ENCODE measurements at places on chromosomes 7 and 10.
A peak's percentile ranks its signal among the peaks of the same experiment; 100 is the strongest.

DNA sequence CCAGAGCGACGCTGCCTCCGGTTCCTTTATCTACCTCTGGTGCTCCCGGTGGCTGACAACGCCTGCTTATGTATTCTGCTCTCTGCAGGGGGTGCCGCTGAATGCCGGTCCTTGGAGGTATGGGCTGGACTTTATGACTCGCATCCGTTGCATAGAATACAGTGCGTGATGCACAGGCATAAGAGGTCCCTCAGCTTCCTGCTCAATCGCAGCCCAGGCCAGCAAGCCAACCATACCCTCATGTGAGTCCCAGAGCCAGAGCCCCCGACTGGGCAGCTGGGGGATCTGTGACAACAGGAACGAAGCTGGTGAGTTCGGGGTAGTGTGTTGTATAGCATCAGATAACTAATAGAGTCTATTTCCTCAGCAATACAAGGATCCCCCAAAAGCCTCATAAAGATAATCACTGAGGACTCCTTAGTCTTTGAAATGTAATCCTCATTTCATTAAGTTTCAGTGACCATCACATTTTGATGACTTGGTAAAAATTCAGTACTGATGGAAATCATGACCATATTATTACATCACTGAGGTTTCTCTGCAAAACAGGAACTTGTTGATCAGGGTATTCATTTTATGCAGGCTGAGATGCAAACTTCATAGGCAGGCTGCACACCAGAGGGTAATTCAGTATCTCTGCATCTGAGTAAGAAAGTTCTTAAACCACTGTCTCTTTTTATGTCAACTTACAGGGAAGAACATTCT is 607.8 kb downstream of the PTPRN2 start:
- DNase-seq, result no peak
- no peaks in the 10 kb centered on the region for H3K36me3 ChIP-seq
- H3K4me1 ChIP-seq, result no peaks in the 10 kb centered on the region
- H3K27me3 ChIP-seq, result no peaks in the 10 kb centered on the region

DNA sequence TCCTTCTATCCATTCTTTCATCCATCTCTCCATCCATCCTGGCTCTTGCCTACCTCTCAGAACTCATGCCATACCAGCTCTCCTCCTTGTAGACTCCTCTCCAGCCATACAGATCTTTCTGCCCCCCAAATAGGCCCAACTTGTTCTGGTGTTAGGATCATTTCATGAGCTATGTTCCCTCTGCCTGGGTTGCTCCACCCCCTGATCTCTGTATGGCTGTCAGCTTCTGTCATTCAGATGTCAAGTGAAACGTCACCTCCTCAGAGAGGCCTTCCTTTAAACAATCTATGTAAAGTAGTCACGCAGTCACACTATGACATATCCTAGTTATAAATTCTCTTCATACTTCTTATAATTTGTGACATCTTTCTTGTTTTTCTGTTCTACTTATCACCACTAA is 42.3 kb upstream of the PNLIPRP3 start:
- no peak overlapping the region for H3K4me3 ChIP-seq
- H3K27me3 ChIP-seq, result no peaks in the 10 kb centered on the region
- no peak overlapping the region for H3K27ac ChIP-seq
- no peak for DNase-seq
- H3K4me1 ChIP-seq, result no peaks in the 10 kb centered on the region

DNA sequence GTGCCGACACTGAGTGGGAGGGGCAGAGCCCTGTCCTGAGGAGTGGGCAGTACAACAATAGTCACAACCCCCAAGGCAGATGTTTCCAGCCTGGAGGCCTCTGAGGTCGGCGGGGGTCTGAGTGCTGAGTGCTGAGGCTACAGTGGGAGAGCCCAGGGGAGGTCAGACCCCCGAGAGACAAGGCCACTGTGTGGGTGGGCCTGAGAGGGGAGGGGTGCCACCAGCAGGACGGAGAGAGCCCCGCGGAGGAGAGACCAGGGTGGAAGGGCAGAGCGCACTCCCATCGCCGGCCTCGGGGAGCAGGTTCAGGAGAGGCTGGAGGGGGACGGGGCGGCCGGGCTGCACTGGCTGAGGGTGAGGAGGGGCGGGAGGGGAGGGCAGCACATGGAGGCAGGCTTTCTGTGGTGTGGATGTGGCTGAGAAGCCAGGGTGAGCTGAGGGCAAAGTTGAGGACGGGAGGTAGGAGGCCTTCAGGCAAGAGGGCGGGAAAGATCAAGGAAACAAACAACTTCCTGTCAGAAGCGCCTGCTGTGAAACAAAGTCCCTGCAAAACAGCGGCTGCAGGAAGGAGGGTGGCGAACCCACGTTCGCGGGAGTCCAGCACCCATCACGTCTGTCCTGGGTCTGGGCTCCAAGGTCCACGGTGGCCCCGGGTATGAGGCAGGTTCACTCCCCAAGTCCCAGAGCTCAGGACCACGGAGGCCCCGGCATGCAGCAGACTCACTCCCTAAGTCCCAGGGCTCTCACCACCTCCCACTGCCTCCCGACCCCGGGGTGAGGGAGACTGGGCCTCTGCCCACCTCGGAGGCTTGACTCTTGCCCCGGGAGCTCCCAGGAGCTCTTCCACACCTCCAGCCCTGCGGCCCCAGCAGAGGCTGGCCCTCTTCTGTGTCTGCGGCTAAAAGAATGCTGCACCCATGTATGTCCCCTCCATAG is 76.8 kb upstream of the NKX6-2 start:
- H3K36me3 ChIP-seq, result no peaks in the 10 kb centered on the region
- no peak overlapping the region for H3K4me3 ChIP-seq
- no peak for DNase-seq
- H3K27me3 ChIP-seq, result peaks cover 69% of the 10 kb centered on the region

- no peaks in the 10 kb centered on the region for H3K36me3 ChIP-seq
- H3K4me3 ChIP-seq, result no peak overlapping the region
- H3K4me1 ChIP-seq, result no peaks in the 10 kb centered on the region
Observed at GRCh38 chr10:20288060-20288459, 471.8 kb downstream of the PLXDC2 start.

GRCh38 chr7:112104120-112104519 is 102.1 kb downstream of the DOCK4 start:
- no peaks in the 10 kb centered on the region for H3K36me3 ChIP-seq
- no peaks in the 10 kb centered on the region for H3K27me3 ChIP-seq
- peaks cover 13% of the 10 kb centered on the region for H3K4me1 ChIP-seq

- H3K27me3 ChIP-seq, result no peaks in the 10 kb centered on the region
- no peak overlapping the region for H3K4me3 ChIP-seq
Observed at GRCh38 chr10:72712136-72712535, 20.2 kb downstream of the MCU start.

DNA sequence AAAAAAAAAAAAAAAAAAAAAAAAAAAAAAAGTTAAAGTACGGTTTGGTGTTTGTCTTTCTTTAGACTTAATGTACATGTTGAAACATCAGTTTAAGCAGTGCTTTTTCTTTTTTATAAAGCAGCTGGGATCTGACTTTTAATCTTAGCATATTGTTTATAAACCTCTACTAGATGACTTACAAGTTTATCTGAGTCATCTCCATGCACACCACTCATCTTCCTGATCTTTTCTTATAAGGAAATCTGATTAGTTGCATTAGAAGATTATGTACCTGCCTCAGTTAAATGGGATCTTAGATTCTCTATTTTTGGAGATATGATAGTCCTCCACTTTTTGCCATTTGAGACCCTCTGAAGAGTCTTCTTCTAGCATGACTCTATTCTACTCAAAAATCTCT is 391.9 kb upstream of the LRGUK start:
- no peak overlapping the region for H3K27ac ChIP-seq
- no peaks in the 10 kb centered on the region for H3K36me3 ChIP-seq
- H3K27me3 ChIP-seq, result no peaks in the 10 kb centered on the region
- H3K4me3 ChIP-seq, result no peak overlapping the region
- DNase-seq, result no peak
- no peaks in the 10 kb centered on the region for H3K4me1 ChIP-seq

GRCh38 chr10:123570051-123570897 is 95.9 kb upstream of the GPR26 start:
- no peaks in the 10 kb centered on the region for H3K4me1 ChIP-seq
- no peaks in the 10 kb centered on the region for H3K36me3 ChIP-seq
- H3K27ac ChIP-seq, result no peak overlapping the region
- no peak overlapping the region for H3K4me3 ChIP-seq

GRCh38 chr7:106282852-106283251 is 1.9 kb downstream of the NAMPT start:
- no peak for DNase-seq
- peak overlapping the region; percentile 94 for H3K27ac ChIP-seq
- no peaks in the 10 kb centered on the region for H3K27me3 ChIP-seq
- H3K36me3 ChIP-seq, result no peaks in the 10 kb centered on the region

GRCh38 chr7:92836489-92836999 is at the start of gene CDK6:
Gene CDK6, minus strand, starts transcription at chr7:92836573. Its CDS starts 3,250 bp downstream, at chr7:92833323.
- H3K4me1 ChIP-seq, result peaks cover 35% of the 10 kb centered on the region
- H3K27ac ChIP-seq, result peak within 1 kb of the TSS; percentile 86
- H3K27me3 ChIP-seq, result no peaks in the 10 kb centered on the region
- peak within 1 kb of the TSS; percentile 89 for H3K4me3 ChIP-seq
- DNase-seq, result no peak

DNA sequence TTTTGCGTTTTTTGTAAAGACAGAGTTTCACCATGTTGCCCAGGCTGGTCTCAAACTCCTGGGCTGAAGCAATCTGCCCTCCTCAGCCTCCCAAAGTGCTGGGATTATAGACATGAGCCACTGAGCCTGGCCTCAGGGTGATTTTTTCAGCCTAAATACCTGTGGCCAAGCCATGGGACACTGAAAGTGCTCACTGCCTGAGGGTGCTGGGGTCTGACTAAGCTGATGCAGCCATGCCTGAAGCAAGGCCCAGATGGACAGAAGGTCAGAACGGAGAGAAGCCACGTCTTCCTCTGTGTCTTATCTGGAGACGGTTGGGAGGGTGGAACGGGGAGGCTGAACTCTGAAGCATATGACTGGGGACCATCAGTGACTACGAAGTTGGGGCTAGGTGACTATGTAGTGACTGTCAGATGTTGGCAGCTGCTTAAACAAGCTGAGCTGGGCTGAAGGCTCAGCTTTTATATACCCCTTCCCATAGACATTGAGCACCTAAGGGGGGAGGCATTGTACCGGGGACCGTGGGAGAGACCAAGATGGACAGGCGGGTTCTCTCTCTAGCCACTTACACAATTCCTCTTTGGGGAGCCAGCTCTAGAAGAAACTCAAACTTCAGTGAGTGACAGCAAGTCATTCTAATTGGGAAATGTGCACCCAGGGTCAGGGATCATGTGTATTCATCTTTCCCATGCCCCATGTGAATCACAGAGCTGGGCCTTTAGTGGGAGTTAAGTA is 73.3 kb upstream of the HABP2 start:
- H3K4me1 ChIP-seq, result peaks cover 2% of the 10 kb centered on the region
- H3K4me3 ChIP-seq, result no peak overlapping the region
- no peaks in the 10 kb centered on the region for H3K36me3 ChIP-seq
- H3K27me3 ChIP-seq, result peaks cover 6% of the 10 kb centered on the region
- no peak for DNase-seq

DNA sequence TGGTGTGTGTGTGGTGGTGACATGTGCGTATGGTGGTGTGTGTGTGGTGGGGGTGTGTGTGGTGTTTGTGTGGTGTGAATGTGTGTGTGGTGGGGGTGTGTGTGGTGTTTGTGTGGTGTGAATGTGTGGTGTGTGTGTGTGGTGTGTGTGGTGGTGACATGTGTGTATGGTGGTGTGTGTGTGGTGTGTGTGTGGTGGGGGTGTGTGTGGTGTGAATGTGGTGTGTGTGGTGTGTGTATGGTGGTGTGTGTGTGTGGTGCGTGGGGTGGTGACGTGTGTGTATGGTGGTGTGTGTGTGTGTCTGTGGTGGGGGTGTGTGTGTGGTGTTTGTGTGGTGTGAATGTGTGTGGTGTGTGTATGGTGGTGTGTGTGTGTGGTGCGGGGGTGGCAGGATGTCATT is 453.1 kb downstream of the DNAJB6 start:
- H3K27ac ChIP-seq, result no peak overlapping the region
- no peak overlapping the region for H3K4me3 ChIP-seq
- H3K36me3 ChIP-seq, result no peaks in the 10 kb centered on the region

DNA sequence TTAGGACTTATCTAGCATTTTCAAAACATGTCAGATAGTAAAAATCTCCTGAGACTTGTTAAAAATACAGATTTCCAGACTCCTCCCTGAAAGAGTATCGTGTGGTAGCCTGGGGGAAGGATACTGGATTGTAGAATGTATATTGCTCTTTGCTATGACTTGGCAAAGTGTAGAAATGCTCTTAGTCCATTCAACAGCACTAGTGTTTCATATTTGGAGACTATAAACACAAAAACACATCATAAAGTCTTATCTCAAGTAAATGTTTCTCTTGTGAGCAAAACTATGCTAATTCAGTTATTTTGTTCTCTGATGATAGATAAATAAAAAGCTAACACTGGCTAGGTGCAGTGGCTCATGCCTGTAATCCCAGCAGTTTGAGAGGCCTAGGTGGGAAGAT is 137.5 kb upstream of the PRPS1L1 start:
- DNase-seq, result no peak
- H3K4me1 ChIP-seq, result no peaks in the 10 kb centered on the region
- H3K27me3 ChIP-seq, result no peaks in the 10 kb centered on the region
- H3K27ac ChIP-seq, result no peak overlapping the region
- H3K36me3 ChIP-seq, result no peaks in the 10 kb centered on the region
- no peak overlapping the region for H3K4me3 ChIP-seq

- no peaks in the 10 kb centered on the region for H3K4me1 ChIP-seq
- no peak overlapping the region for H3K27ac ChIP-seq
- H3K4me3 ChIP-seq, result no peak overlapping the region
- DNase-seq, result no peak
- H3K36me3 ChIP-seq, result no peaks in the 10 kb centered on the region
- H3K27me3 ChIP-seq, result no peaks in the 10 kb centered on the region
Observed at GRCh38 chr7:52689912-52690311, 345.5 kb upstream of the POM121L12 start.

DNA sequence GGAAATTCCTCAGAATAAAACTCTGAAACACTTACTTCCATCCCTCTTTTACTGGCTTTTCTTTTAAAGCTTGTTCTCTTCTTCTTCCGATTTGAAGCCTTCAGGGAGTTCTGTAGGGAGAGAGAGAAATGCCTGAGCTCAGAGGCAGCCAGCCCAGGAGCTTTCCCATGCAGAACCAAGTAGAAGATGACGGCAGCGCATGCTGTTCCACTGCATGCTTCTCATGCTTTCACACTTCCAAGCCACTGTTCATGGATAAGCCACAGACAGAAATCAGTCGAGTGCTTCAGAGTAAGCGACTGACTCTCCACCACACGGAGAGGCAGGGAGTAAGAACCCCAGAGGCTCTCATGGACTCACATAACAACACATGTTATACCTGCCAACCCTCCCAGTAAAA is 237.3 kb downstream of the DGKI start:
- H3K4me1 ChIP-seq, result no peaks in the 10 kb centered on the region
- no peak for DNase-seq
- no peaks in the 10 kb centered on the region for H3K27me3 ChIP-seq
- H3K27ac ChIP-seq, result no peak overlapping the region
- no peak overlapping the region for H3K4me3 ChIP-seq

- no peak overlapping the region for H3K27ac ChIP-seq
- no peaks in the 10 kb centered on the region for H3K4me1 ChIP-seq
- no peak for DNase-seq
- peaks cover 4% of the 10 kb centered on the region for H3K27me3 ChIP-seq
- no peaks in the 10 kb centered on the region for H3K36me3 ChIP-seq
- H3K4me3 ChIP-seq, result no peak overlapping the region
Observed at GRCh38 chr10:104591441-104591840, 49.6 kb upstream of the SORCS3 start.

- no peaks in the 10 kb centered on the region for H3K4me1 ChIP-seq
- no peak for DNase-seq
- no peaks in the 10 kb centered on the region for H3K27me3 ChIP-seq
- no peak overlapping the region for H3K27ac ChIP-seq
- H3K36me3 ChIP-seq, result no peaks in the 10 kb centered on the region
Observed at GRCh38 chr7:3978839-3979238, 677.8 kb downstream of the SDK1 start.

GRCh38 chr7:116697761-116698160 is 25.8 kb downstream of the MET start:
- H3K36me3 ChIP-seq, result no peaks in the 10 kb centered on the region
- peaks cover 18% of the 10 kb centered on the region for H3K4me1 ChIP-seq
- no peak overlapping the region for H3K27ac ChIP-seq
- no peak for DNase-seq
- H3K4me3 ChIP-seq, result no peak overlapping the region

Data from esophagus squamous epithelium (tissue), 5 donors.